ENCODE measurements at places on chromosomes 5 and 9. TPM values are rescaled to one million over a fixed set of nuclear protein-coding genes. Genes with fewer than 3 reads are reported as not detected.

CYLC2 gene
- total RNA-seq: not detected

- no peaks in the 10 kb centered on the region for H3K4me1 ChIP-seq
- no peaks in the 10 kb centered on the region for H3K27me3 ChIP-seq
- DNase-seq: no peak
- H3K27ac ChIP-seq: no peak overlapping the region
These were observed 2167.2 kb upstream of the C9orf72 start for GRCh38 chr9:29740518-29740917.

PRR16 gene
- total RNA-seq: 0.20 TPM

FPGS gene
- total RNA-seq: 39.4 TPM

Data from SJCRH30 (cell line).